Sigmoid colon (tissue), 7 donors: ENCODE measurements at places on chromosomes 2 and 18. TPM values are rescaled to one million over a fixed set of nuclear protein-coding genes. Genes with fewer than 3 reads are reported as not detected.

ABCG8 gene
- polyA plus RNA-seq, result 0.16 TPM

OTOS gene
- polyA plus RNA-seq, result not detected

DNA sequence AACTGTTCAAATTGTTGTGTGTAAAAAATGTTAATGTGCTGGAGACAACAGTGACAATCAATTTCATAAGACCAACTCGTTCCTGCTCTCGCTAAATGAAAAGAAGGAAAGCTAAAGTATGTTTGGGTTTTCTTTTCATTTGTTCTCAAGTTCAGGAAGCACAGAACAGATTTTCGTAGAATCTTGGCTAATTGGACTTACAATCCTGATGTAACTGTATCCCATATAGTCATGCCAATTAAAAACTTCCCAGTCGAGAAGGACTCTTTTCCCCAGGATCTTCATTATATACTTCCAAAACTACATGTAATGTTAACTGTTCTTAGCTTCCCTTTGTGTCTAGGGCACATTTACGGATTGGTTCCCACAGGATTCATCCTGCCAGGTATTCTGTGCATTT, 135.4 kb upstream of the ITGB6 start:
- H3K27me3 ChIP-seq, result no peaks in the 10 kb centered on the region
- peaks cover 80% of the 10 kb centered on the region for H3K4me1 ChIP-seq
- H3K27ac ChIP-seq, result peak overlapping the region; percentile 66
- H3K36me3 ChIP-seq, result no peaks in the 10 kb centered on the region
- H3K4me3 ChIP-seq, result no peak overlapping the region

GRCh38 chr2:174824068-174824467, 59.8 kb upstream of the CHRNA1 start:
- no peaks in the 10 kb centered on the region for H3K27me3 ChIP-seq
- H3K36me3 ChIP-seq, result no peaks in the 10 kb centered on the region
- H3K27ac ChIP-seq, result no peak overlapping the region
- H3K4me3 ChIP-seq, result no peak overlapping the region

OSBPL1A gene
- polyA plus RNA-seq, result 42.0 TPM

GRCh38 chr2:130370490-130370889, 14.6 kb downstream of the PTPN18 start:
- H3K36me3 ChIP-seq, result no peaks in the 10 kb centered on the region
- no peaks in the 10 kb centered on the region for H3K27me3 ChIP-seq
- peak; percentile 61 for DNase-seq
- H3K27ac ChIP-seq, result no peak overlapping the region

- H3K27ac ChIP-seq, result no peak overlapping the region
- H3K4me1 ChIP-seq, result no peaks in the 10 kb centered on the region
- H3K36me3 ChIP-seq, result no peaks in the 10 kb centered on the region
- H3K4me3 ChIP-seq, result no peak overlapping the region
- H3K27me3 ChIP-seq, result no peaks in the 10 kb centered on the region
- no peak for DNase-seq
Measured at GRCh38 chr2:128069769-128070168, 21.2 kb upstream of the UGGT1 start.

GPBAR1 gene
- 0.60 TPM for polyA plus RNA-seq

GRCh38 chr18:11981543-11982366, 448 bp downstream of the IMPA2 start:
- H3K4me3 ChIP-seq, result peak overlapping the region; percentile 80
- no peaks in the 10 kb centered on the region for H3K27me3 ChIP-seq
- H3K36me3 ChIP-seq, result no peaks in the 10 kb centered on the region
